Activated T-cell treated with anti-CD3 and anti-CD28 coated beads, Interleukin-2, amount 50 U/mL, for 72 hours (primary cell): ENCODE measurements at places on chromosomes 1 and 21. TPM values are rescaled to one million over a fixed set of nuclear protein-coding genes. Genes with fewer than 3 reads are reported as not detected.

GRCh38 chr1:215567491-215568298, 591 bp downstream of the KCTD3 start:
- DNase-seq, result peak; percentile 38

DNA sequence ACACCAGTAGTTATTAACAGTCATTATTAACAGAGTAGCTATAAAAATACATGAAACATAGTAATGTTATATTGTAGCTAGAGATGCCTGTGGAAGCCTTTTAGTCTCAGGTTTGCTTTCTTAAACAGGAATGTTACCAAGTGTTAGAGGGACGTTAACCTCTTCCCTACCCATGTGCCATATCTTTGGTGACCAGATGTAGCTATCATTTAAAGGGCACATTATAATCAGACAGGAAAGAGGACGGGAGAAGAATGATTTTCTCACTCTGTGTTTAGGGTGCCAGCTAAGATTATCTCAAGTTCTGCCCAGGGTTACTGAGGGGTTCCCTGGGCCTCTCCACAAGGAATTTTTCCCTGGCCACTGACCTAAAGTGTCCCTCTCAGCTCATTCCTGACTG, 20.9 kb upstream of the UBL4B start:
- DNase-seq, result no peak

DNA sequence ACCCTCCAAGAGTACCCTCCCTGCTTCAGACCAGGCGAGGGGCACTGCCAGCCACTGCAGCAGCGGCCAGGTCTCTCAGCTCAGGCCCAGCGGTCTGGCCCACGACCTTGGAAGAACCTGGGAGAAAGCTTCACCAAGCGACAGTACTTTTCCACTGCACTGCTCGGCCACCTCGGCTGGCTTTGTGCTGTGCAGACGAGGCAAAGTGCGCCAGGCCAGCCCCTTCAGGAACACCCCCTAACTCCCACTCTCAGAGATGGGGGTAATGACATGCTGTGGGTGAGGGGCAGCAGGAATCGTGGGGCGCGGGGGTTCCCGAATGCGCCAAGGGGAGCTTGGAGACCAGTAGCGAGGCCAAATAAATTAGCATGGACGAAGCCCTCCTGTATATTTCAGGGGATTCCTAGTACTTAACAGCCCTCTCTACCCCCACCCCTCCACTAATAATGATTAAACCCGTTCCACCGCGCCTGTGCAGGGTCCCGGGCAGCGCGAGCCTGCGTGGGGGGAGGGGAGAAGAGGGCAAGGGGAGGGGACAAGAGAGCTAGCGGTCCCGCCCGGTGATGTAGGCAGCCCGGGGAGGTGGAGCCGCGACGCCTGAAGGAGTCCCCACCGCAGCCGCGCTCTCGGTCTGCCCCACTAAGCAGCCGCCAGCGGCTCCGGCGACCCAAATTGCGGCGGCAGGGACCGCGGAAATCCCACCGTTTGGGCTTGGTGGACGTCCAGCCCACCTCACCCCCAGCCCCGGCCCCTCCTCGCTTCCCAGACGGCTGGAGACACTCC, at the start of gene FAM43B:
Gene FAM43B, plus strand, starts transcription at position 629 of the 783 bp plus-strand sequence. CDS start 401 bp downstream, outside the sequence.
- DNase-seq, result peak; percentile 8

DNA sequence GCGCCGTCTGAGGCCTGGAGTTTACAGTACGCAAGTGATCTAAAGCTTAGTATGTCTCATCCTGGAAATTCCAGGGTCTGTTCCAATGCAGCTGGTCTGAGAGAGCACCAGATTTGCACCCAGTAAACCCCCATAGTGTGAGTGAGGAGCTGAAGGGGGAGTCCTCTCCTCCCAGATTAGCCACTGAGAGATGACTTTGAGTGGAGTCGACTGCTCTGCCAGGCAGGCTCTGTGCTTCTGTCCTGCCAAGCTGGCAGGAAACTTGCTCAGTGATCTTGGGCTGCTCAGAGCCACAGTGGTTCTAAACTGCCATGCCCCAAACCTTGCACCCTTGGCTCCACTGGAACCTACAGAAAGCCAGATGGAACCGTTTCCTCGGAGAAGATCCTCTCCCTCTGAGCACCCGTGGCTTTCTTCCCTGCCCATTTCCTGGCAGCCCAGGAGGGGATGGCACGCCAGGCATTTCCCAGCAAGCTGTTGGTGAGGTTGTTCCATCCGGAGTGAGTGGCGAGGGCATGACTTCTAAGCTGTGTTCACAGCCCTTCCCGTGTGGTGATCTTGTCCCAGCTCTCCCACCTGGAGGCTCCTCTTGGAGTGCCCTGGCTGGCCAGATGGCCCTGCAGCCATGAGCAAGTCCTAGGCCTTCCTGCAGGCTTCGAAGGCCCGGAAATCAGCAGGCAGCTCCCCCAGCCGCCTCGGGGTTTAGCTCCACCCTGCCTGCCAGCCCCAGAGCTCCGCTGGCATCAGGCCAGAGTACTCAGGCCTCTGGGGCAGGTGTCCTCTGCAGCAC, 125.9 kb upstream of the VAMP3 start:
- DNase-seq, result no peak

GRCh38 chr1:19800076-19800804, 524 bp upstream of the TMCO4 start:
- DNase-seq, result peak; percentile 53

- DNase-seq, result no peak
Observed at GRCh38 chr1:172679000-172679772, 20.3 kb downstream of the FASLG start.

The RGS8 gene
- 0.05 TPM for total RNA-seq
